CD8-positive, alpha-beta memory T cell (primary cell): ENCODE measurements at places on chromosomes 2 and 18.

DNA sequence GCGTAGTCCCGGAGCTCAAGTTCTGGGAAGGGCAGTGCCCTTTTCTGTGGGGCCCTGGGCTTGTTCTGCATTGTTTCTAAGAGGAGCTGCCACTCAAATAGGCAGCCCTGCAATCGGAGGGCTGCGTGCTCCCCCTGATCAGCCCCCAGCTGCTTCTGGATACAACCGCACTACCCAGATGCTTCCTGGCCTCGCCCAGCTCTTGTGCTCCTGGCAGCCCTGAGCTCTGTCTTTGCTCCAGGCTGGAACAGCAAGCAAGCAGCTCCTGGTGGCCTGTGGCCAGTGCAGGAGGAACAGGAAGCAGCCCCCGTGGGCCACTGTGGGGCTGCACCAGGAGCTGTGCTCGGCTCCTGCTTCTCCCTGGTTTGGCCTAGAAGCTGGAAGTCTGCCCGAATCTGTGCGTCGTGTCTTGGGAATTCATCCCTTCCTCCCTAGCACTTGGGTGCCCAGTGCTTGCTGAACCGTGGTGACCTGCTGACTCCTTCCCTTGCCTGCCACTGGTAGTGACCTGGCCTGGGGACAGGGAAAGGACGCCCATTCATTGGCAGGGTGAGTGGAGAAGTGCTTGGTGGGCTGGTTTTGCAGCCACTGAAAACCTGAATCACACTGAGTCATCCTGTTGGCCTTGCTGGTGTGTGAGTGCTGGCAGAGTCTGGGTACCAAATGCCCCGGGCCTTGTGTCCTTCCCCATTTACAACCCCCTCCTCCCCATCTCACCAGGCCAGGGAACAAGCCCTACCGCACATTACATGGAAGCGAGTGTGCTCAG is 27.3 kb upstream of the NTSR2 start:
- DNase-seq: no peak

DNA sequence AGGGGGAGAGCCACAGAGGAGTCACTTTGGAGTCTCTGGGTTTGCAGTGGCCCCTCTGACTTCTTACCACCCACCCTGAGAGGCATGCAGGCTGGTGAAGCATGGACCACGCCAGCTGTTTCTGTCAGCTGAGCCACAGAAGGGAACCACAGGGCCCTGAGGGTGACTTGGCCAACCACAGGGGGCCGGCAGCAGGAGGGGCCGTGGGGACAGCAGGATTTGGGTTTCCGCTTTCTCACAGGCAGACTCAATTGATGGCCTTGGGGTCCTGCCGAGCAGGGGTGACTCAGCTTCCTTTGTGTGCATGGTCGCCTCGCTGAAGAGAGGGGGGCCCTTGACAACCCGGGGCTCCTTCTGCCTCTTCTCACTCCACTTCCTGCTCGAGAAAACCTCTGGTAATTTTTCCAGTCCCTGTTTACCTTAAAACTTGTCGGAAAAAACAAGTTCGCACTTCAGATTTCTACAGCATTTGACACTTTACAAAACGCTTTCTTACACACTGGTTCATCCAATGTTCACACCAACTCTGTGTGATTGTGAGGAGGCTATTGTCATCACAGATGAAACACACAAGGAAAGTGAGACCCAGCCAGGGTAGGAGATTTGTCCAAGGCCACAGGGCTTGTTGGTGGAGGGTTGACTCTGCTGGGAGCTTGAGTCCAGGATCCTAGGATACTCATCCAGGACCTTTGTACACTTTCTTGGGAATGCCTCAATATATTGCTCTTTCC is 311.2 kb downstream of the LPIN1 start:
- peak; percentile 10 for DNase-seq

- no peak for DNase-seq
These were observed 497.8 kb upstream of the MYT1L start for GRCh38 chr2:2828774-2829368.

- no peak for DNase-seq
These were observed 54.4 kb downstream of the SCN3A start for GRCh38 chr2:165149439-165149838.

DNA sequence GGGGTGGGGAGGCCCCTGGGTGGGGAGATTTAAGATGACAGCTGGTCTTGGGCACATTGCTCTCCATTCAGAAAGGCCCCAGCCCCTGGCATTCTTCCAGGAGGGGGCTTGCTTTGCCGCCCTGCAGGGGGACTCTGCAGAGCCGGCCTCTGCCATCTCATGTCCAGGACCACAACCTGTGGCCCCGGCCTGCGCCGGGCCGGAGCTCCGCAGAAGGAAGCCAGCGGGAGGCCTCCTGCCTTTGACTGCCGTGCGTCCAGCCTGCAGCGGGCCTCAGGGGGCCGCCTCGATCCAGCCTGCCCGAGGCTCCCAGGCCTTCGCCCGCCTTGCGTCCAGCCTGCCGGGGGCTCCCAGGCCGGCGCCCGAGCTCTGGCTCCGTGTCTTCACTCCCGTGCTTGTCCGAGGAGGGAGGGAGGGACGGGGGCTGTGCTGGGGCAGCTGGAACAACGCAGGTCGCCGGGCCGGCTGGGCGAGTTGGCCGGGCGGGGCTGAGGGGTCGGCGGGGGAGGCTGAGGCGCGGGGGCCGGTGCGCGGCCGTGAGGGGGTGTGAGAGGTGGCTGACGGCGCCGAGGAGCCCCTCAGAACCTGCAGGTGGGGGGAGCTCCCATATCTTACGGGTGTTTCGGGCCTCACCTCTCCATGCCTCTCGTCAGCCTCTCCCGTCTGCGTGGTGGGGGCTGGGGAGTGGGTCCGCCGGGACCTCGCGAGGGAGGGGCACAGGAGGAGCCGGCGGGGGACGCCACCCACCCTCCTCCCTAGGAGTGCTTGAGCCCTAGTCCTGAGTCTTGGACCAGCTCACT is 20.4 kb downstream of the GPC1 start:
- DNase-seq: no peak

DNA sequence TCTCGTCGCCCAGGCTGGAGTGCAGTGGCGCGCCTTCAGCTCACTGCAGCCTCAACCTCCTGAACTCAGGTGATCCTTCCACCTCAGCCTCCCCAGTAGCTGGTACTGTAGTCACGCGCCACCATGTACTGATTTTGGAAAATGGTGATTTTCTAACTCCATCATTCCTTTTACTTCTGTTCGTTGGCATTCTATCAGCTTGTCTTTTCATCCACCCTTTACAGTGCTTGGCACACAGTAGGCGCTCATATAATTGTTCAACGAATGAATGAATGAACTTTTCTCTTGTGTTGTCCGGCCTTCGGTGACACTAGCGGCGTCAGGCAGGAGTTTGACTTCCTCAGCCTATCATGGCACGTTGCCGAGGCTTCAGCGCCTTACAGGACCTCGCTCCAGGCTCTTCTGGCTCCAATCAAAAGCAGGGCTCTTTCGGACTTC is 373 bp upstream of the MTHFD2 start:
- no peak for DNase-seq

DNA sequence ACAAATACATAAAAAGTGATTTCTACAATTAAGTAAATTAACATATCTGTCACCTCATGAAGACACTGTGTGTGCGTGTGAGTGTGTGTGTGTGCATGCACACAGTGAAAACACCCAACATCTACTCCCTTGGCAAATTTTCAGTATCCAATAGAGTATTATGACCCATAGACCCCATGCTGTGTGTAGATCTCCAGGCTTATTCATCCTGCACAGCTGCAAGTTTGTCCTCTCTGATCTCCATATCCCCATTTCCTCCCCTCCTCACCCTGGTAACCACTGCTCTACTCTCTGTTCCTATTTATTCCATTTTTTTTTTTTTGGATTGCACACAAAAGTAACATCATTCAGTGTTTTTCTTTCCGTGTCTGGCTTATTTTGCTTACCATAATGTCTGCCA is 391.0 kb downstream of the SOX11 start:
- DNase-seq: no peak

DNA sequence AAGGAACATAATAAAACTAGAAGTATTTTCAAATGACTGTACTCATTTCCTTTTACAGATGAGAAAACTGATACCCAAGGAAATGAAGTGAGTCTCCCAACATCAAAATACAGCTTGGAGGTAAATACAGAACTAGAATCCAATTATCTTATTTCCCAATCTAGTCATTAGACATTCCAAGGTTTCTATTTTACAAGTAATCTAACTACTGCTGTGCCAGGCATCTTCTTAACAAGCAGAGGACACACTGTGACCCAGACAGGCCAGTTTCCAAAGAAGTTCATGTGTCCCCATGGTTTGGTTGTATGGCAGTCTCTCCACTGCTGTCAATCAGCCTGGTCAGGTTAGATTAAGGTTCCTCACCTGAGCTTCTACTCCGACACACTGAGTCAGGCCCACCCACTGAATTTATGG is 143.5 kb downstream of the THADA start:
- no peak for DNase-seq

DNA sequence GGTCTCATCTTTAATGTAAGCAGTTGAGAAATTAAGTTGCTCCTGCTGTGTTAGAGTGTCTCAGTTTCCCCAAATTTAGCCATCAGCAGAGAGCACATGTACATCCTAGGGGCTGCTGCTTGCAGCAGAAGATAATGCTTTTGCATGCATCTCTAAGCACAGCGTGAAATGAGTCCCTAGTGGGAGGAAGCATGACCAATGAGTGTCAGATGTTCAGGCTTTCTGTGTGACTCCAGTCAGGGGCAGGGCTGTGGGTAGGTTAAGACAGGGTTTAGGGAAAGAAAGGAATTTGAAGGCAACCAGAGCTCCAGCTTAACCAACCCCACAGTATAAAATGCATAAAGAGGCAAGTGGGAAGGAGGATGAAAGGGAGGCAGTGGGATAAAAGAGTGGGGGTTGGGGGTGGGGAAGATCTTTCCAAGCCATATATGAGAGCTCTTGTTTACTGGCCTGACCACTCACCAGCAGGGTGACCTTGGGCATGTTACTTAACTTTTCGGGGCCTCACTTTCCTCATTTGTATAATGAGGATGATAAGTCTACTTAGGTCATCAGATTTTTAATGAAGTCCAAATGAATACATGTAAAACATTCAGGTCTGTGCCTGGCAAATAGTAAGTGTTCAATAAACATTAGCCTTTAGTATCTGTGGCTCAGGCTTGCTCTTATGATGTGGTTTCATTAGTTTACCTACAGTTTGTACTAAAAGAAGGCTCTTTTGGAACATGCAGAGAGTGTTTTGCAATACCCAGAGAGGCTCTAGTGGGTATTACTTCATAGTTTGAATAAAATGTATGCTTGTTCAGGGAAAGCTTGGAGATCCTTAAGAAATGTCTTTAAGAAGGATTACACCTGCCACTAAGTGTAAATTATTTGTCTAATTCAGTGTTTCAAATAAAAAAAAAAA is 42.7 kb upstream of the PELI1 start:
- DNase-seq: no peak

DNA sequence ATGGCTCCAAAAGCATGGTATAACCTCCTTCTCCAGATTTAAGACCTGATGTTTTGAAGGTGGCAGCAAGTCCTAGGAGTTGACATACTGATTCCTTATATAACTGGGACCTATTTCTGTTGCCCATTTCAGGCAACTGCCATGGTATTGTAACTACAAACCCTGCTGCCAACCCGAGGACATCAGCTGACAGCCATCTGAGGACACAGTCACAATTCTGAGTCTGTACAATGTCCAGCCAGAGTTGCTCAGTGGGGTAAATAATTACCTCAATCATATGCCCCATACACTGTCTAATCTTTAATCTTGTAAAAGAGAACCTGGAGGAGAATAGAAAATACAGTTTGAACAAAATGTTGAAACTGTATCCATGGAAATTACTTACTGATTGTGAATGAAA is 8.7 kb upstream of the GAREM2 start:
- no peak for DNase-seq

GRCh38 chr2:241575624-241576292 is 17.2 kb downstream of the BOK start:
- peak; percentile 8 for DNase-seq

- DNase-seq: no peak
These were observed 37.0 kb downstream of the TMEFF2 start for GRCh38 chr2:192157776-192158175.

DNA sequence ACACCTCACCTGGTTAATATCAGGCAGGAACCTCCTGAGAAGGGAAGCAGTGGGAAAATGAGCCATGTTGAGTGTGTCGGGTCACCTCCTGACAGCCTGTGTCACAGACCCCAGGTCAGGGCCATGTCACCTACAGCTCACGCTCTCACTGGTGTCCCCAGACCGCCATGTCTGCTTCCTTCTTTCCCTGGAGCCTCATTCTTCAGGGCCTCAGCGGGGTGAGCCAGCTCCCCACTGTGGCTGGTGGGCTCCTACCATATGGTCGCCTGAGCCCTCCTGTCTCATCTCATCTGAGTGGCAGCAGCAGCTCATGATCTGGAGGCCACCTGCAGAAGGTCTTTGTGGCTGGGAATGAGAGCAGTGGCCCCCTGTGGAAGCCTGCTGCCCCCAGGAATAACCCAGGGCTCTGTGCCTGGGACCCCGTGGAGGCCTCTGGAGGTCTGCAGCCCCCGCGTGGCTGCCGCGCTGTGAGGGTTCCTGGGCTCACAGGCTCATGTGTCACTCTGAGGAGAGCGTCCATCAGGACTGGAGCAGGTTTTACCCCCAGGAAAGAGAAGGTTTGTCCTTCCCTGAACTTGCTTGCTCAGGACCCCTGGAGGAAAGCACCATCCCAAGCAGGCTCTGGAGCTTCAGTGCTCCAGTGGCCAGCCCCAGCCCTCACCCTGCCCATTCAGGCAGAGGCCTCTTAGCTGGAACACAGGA is 56.4 kb downstream of the FAM168B start:
- DNase-seq: no peak
